CD14-positive monocyte (primary cell): ENCODE measurements at places on chromosomes 5 and 9. TPM values are rescaled to one million over a fixed set of nuclear protein-coding genes. Genes with fewer than 3 reads are reported as not detected.

Gene SOHLH1
- not detected for polyA plus RNA-seq

Gene C6
- polyA plus RNA-seq, result not detected

Gene PCDHGA5
- not detected for polyA plus RNA-seq

GRCh38 chr9:108599571-108599970 lies 256.2 kb downstream of the ACTL7B start:
- DNase-seq, result no peak

GRCh38 chr5:79955356-79955895 lies 35.6 kb downstream of the MTX3 start:
- DNase-seq, result no peak

GRCh38 chr5:13955896-13956295 lies 11.4 kb upstream of the DNAH5 start:
- DNase-seq, result no peak

GRCh38 chr5:147332658-147333057 lies 97.8 kb downstream of the STK32A start:
- no peak for DNase-seq

GRCh38 chr5:143466632-143467031 lies 63.1 kb upstream of the NR3C1 start:
- no peak for DNase-seq

GRCh38 chr5:24389968-24390367 lies 254.8 kb downstream of the CDH10 start:
- DNase-seq, result no peak

DNA sequence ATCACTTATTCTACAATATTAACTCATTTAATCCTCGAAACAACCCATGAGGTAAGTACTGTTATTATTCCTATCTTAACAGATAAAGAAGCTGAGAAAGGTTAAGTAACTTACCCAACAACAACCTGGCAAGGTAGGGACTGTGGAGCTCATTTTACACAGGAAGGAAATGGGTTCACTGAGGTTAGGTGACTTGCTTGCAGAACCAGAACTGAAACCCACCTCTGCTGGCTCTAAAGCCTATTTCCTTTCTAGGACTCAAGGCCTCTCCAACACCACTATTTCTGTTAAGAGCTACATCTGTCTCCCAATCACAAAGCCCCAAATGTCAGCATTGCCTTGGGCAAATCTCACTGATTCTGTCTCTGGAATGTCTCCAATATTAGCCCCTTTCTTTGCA lies 38.9 kb upstream of the IFNK start:
- DNase-seq, result no peak
